ENCODE measurements at places on chromosomes 7 and 10. TPM values are rescaled to one million over a fixed set of nuclear protein-coding genes. Genes with fewer than 3 reads are reported as not detected.

Gene C10orf105
- total RNA-seq, result not detected

- H3K27me3 ChIP-seq, result no peaks in the 10 kb centered on the region
- no peaks in the 10 kb centered on the region for H3K36me3 ChIP-seq
- DNase-seq, result no peak
These were observed 521.4 kb upstream of the SEMA3D start for GRCh38 chr7:85708221-85708620.

GRCh38 chr7:37235813-37236212, 212.9 kb downstream of the ELMO1 start:
- H3K36me3 ChIP-seq, result no peaks in the 10 kb centered on the region
- no peak overlapping the region for H3K27ac ChIP-seq
- DNase-seq, result no peak
- H3K4me3 ChIP-seq, result no peak overlapping the region
- H3K4me1 ChIP-seq, result no peaks in the 10 kb centered on the region

Gene TMEM270
- total RNA-seq, result not detected

Gene PDZD7
- total RNA-seq, result 1.8 TPM

- DNase-seq, result no peak
- peaks cover 35% of the 10 kb centered on the region for H3K27me3 ChIP-seq
- no peak overlapping the region for H3K4me3 ChIP-seq
- no peaks in the 10 kb centered on the region for H3K4me1 ChIP-seq
- H3K36me3 ChIP-seq, result peaks cover 2% of the 10 kb centered on the region
- no peak overlapping the region for H3K27ac ChIP-seq
These were observed 15.9 kb downstream of the TDRD1 start for GRCh38 chr10:114195079-114195478.

Gene TRRAP
- total RNA-seq, result 32.0 TPM

Data from chondrocyte (in vitro differentiated cells).